ENCODE measurements at places on chromosomes 6 and 20.

GRCh38 chr6:111804627-111805235 lies 68.5 kb downstream of the FYN start:
- DNase-seq, result no peak

DNA sequence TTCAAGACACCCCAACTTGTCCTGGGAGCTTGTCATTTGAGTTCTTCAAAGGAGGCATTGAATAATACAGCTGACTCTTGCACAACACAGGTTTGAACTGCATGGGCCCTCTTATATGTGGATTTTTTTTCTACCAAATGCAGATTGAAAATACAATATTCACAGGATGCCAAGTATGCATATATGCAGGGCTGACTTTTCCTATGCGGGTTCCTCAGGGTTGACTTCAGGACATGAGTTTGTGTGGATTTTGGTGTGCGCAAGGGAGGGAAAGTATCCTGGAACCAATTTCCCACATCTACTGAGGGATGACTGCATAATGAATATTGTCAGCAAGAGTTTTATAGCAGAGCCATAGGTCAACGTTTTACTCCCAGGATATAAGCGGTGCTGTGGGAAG lies 70.0 kb upstream of the RALY start:
- no peak for DNase-seq

DNA sequence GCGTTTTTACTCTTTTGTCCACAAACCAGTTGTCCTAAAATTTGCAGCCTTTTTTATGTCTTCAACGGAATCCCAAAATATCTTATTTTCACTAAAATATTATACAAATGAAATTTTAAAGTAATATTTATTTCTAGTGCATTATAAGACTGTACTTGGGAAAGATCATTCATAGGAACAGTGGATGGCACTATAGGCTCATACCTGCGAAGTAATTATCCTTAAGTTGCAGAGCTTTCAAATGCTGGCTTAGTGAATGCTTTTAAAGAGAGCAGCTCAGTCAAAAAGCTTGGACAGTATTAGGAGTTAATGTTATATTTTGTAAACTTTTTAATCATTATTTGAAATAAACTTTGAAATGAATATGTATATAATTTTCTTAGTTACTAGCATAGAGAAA lies 254.9 kb downstream of the CDKAL1 start:
- no peak for DNase-seq

DNA sequence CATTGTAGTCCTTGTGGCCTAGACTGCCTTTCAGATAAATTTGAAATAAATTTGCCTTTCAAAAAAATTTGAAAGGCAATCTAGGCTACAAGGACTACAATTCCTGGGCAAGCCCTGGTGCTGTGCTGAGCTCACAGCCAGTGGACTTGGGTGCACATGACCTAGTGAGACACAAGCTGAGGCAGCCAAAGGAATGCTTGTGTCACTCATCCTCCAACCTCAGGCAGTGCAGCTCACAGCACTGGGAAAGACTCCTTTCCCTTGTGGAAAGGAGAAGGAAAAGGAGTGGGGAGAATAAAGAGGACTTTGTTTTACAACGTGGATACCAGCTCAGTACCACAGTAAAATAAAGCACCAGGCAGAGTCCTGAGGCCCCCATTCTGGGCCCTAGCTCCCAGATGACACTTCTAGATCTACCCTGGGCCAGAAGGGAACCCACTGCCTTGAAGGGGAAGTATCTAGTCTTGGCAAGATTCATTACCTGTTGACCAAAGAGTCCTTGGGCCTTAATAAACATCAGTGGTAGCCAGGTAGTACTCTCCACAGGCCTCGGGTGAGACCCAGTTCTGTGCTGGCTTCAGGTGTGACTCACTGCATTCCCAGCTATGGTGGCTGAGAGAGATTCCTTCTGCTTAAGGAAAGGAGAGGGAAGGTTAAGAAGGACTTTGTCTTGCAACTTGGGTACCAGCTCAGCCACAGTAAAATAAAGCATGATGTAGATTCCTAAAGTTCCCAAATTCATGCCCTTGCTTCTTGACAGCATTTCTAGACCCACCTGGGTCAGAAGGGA lies 659.7 kb upstream of the FLRT3 start:
- no peak for DNase-seq

- DNase-seq, result no peak
Measured at GRCh38 chr6:142705054-142705453, 239.9 kb downstream of the HIVEP2 start.

- no peak for DNase-seq
Measured at GRCh38 chr20:36234771-36235320, 1.4 kb upstream of the AAR2 start.

DNA sequence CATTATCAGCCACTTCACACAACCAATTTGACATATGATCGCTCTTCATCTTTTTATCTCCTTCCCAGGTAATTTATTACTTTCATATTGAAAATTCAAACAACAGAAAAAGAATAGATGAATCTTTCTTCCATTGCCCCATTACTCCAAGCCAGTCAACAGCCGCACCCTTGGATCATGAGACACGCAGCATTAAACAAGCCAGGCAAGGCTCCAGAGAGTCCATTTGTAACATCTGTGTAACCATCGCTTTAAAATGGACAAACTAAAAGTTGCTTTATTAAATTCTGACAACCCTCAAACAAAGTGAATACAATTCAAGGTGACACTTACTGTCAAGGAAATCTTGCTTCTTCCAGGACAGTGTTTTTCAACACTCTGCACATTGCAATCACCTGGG lies 200.3 kb downstream of the EPM2A start:
- no peak for DNase-seq

DNA sequence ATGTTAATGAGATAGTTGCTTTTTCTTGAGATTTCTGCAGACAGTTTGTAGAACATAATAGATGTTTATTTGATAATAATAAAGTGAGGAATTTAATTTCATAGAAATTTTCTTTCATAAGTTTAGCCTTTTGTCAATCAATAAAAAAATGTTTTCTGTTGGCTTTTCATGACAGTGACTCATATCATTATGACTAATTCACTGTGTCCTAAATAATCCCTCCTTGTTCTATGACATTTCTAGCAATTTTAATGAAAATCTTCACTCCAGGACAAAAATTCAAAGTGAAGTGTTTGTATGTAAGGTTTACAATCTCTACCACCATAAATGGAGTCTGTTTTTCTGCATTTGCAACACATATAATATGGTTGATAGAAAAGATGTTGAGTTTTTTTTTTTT lies 109.9 kb downstream of the UTRN start:
- DNase-seq, result peak; percentile 26

DNA sequence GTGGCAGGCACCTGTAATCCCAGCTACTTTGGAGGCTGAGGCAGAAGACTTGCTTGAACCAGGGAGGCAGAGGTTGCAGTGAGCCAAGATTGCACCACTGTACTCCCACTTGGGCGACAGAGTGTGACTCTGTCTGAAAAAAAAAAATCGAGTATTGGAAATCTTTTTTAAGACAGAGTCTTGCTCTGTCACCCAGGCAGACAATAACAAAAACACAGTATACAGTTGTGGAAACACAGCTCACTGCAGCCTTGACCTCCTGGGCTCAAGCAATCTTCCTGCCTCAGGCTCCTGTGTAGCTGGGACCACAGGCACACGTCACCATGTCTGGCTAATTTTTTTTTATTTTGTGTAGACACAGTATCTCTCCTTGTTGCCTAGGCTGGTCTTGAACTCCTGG lies 15.0 kb downstream of the NANP start:
- no peak for DNase-seq

- no peak for DNase-seq
Measured at GRCh38 chr6:50724381-50725124, 11.2 kb downstream of the TFAP2D start.

DNA sequence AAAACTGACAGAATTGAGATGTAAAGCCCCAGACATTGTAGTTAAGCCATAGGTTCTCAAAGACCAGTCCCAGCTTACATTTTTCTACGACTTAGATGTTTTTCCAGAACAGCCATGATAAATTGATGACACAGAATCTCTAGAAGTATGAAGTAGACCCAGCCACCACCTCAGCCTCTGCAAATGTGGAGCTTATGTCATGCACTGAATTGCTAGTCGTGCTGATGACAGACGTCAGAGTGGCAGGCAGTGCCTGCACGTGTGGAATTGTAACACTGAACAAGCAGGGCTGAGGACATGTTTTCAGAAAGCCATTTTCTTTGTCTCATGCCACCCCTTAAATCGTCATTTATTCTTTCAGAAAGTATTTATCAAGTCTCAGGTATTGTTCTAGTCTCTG lies 72.4 kb upstream of the TMEM181 start:
- peak; percentile 9 for DNase-seq

- DNase-seq, result no peak
Measured at GRCh38 chr6:114169763-114170162, 173.1 kb downstream of the HS3ST5 start.

GRCh38 chr20:57558614-57559288 lies 2.2 kb upstream of the PCK1 start:
- DNase-seq, result peak; percentile 3

- DNase-seq, result no peak
Measured at GRCh38 chr20:21513881-21514540, at the start of gene NKX2-2. NKX2-2 (minus strand) TSS chr20:21514064; CDS start chr20:21513669, 395 bp downstream.

DNA sequence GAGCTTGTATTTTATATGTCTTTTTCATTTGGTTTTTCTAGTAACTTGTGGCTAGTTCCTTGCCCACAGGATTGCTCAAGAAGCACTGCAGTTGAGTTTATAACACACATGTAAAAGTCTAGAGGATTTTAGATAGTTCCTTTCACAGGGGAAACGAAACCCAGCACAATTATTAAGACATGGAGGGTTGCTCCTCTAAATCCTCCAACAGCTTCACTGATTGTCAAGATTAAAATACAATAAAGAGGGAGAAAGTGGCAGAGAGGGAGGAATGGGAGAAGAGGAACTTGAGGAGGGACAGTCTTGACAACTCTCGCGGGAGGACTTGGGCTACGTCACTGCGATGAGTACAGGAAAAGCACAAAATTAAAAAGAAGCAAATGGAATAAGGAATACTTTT lies 9.7 kb upstream of the TBC1D7 start:
- DNase-seq, result no peak

- no peak for DNase-seq
Measured at GRCh38 chr6:37943436-37944058, 124.0 kb downstream of the ZFAND3 start.
